Left kidney (tissue), 8 donors: ENCODE measurements at places on chromosomes 5 and 9.

DNA sequence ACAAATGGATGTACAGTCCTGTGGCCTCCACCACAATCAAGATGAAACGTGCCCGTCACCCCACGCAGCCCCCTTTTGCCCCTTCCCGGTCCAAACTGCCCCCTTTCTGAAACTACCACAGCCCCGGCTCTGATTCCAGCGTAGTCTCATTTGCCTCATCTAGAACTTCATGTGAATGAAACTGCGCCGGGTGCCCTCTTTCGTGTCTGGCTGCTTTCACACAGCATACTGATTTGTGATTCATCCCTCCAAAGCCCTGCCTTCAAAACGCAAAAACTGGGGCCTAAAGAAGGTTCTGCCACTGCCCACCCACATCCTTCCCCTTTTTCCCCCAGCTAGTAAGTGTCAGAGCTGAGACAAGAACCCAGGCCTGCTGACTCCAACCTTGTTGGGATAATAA is 31.5 kb upstream of the NCS1 start:
- no peak for DNase-seq

DNA sequence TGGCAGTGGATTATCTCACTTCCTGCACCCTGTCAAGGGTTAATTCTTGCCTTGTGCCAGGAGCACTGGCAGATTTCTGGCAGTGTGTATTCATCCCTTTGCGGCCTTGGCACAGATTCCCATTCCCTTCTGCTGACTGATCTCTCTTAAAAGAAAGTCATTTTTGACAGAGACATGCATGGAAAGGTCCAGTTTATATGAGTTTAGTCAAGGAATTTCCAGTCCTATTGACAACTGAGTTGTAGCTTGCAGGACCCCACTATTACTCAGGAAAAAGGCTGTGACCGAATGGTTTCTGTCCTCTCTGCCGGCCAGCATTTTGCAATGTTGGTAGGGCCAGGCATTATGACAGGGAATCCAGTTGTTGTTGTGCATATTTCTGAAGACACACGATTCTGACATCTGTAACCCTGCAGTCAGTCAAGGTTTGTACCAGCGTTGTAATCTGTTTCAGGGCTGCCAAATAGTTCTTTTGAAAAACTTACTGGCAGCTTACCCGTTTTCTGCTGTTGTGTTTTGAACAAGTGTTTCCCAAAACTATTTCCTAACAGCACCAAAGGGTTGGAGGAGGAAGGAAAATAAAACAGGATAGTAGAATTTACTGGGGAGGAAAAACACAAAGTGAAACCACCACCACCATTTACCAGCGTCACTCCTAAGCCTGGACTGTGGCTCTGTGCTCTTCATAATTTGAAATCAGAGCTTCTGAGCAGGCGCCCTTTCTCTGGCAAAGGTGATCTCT is 243.4 kb upstream of the KLF4 start:
- no peak for DNase-seq

GRCh38 chr5:156835905-156836304 is 14.2 kb upstream of the PPP1R2B start:
- DNase-seq, result no peak

- DNase-seq, result peak; percentile 31
These were observed 199.0 kb downstream of the DTWD2 start for GRCh38 chr5:118789366-118789765.

DNA sequence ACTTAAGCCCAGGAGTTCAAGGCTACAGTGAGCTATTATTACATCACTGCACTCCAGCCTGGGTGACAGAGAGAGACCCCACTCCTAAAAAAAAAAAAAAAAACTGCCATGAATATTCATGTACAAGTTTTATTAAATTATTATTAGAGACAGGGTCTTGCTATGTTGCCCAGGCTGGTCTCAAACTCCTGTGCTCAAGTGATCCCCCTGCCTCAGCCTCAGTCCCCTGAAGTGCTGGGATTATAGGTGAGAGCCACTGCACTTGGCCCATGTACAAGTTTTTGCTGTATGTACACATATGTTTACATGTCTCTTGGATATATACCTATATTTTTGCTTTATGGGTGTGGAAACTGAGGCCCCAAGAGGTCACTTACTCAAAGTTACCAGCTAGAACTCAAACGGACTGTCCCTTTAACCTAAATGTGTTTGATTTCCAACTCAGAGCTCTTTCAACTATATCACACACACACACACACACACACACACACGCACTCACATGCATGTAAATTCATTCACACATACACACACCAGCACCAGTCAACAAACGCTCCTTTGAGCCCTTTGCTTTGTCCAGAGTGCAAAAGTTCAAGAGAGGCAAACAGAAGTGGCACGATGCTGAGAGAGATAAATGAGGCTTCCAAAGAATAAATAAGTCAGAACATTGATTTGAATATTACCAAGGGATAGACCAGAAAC is 42.3 kb upstream of the STRBP start:
- no peak for DNase-seq

DNA sequence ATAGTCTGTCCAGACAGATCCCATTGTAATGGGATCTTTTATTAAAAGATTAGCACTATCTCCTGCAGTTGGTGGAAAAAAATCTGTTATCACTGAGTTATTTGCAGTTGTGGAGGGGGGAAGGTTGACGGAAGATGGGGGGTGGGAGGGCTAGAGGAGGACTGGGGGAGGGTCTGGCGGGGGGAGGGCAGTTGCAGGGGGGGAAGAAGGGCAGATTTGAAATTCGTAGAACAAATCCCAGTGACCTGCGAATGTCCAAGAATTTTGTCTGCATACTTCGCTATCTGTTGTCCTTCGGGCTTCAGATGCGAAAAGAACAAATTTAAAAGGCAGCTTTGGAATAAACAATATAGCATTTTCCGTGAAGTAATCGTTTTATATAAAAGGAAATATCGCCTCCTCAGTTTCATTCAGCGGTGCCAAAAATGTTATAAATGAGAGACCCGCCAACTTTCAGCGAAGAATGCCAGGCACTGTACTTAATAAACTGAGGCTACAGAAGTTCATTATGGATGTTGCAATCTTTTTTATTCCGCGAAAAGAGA is 1.3 kb upstream of the FST start:
- DNase-seq, result no peak

- DNase-seq, result no peak
These were observed 55.3 kb downstream of the LIX1 start for GRCh38 chr5:97087138-97087537.

DNA sequence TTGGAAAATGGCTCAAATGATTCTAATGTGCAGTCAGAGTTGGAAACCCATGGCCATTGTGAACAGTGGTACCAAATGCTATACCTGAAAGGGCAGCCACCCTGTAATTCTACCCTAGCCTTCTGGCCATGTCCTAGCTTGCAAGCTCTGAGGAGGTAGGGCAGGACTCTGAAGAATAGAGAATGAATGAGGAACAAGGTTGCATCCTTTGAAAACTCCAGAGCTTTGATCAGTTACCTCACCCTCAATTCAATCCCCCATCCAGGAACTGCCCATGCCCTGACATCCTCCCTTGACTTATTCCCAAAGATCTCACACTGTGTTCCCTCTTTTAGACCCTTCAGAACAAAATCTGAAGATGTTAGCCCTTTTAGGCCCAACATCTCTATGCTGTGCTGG is 17.8 kb upstream of the ERMP1 start:
- DNase-seq, result no peak

- no peak for DNase-seq
These were observed 38.2 kb upstream of the LPAR1 start for GRCh38 chr9:111076519-111076918.

GRCh38 chr9:84600739-84601138 is 68.8 kb upstream of the NTRK2 start:
- no peak for DNase-seq

- peak; percentile 55 for DNase-seq
These were observed 48.4 kb downstream of the GPR21 start for GRCh38 chr9:123081824-123082223.

GRCh38 chr5:93665648-93666047 is 75.8 kb downstream of the POU5F2 start:
- DNase-seq, result no peak

GRCh38 chr9:127211983-127212382 is 52.6 kb upstream of the GARNL3 start:
- DNase-seq, result no peak

- DNase-seq, result no peak
These were observed 31.9 kb downstream of the ANKRD33B start for GRCh38 chr5:10595672-10596309.

GRCh38 chr9:100521282-100521681 is 48.3 kb downstream of the TMEFF1 start:
- DNase-seq, result no peak

DNA sequence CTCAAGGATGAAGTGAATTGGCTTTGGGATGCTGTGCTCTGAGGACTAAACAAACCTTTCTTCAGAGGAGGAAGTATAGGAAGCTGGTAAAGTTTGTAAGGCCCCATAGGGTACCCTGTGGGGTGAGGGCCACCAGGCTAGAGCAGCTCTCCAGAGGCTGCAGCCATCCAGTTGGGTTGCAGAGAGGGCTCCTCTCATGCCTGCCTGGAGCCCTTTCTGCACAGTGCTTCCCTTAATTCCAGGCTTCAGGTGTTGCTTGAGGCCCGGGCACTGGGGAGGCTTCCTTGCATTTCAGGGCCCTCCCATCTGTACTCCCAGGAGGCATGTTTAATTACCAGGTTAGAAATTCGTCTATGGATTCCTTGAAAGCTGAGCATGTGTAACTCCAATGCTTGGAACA is 95.3 kb upstream of the FSTL4 start:
- DNase-seq, result no peak

DNA sequence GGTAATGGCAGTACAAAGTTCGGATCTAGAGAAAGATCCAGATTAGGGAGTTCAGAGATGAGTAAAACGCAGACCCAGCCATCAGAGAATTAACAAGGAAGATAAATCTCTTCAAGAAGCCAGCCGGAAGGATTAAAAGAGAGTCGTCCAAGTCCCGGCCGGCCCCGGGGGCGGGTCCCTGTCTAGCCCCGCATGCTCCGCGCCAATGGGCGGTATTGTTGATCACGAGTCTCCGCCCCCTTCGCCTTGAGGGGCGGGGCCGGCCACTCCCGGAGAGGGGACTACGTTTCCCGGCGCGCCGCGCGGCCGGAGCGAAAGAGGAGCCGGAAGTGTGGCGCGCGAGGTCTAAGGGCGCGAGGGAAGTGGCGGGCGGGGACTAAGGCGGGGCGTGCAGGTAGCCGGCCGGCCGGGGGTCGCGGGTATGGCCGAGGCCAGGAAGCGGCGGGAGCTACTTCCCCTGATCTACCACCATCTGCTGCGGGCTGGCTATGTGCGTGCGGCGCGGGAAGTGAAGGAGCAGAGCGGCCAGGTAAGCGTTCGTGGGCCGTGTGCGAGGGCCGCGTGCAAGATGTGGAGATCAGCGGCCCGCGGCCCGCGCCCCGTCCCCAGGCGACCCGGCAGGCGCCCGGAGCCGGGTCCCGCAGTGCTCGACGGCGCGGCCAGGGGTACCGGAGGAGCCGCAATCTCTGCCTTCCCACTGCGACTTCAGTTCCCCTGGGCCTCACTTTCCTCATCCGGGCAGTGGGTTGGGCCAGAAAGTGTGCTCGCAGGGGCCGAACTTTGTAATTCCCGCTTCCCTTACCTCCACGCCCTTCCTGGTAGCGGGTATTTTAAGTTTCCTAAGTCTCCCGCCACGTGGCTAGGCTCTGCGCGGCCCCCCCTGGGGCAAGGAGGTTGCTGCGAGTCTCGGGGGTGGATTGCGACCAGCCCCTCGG is at the start of gene TCOF1:
TSS of gene TCOF1 (plus strand) at position 372 of the 935 bp plus-strand sequence. CDS start at position 422, 50 bp downstream.
- peak; percentile 97 for DNase-seq

- no peak for DNase-seq
These were observed 86.1 kb upstream of the PTPN3 start for GRCh38 chr9:109584205-109584604.

- no peak for DNase-seq
These were observed 7.6 kb downstream of the ARPC5L start for GRCh38 chr9:124869466-124869985.

DNA sequence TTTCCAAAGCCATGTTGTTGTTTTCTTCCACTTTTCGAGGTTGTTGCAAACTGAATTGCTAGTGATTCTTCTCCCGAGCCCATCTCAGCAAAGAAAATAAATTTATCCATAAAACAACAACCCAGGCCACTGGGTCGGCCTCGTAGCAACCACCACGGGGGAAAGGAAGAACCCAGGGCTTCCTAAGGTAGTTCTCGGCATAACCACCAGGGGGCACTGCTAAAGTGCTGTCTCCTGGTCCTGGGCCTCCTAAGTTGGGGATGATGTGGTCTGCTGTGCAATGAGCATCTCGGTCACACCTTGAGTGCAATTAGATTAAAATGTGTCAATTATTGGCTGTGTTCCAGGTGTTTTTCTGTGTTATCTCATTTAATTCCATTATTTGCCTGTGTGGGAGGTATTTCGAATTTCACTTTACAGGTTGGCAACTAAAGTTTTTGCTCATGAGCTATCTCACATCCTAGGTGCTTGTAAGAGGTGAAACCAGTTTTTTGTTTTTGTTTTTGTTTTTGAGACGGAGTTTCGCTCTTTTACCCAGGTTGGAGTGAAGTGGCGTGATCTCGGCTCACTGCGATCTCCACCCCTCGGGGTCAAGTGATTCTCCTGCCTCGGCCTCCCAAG is 102.8 kb upstream of the DAP start:
- DNase-seq, result no peak

- no peak for DNase-seq
These were observed 10.2 kb downstream of the CEP72 start for GRCh38 chr5:622359-622758.

DNA sequence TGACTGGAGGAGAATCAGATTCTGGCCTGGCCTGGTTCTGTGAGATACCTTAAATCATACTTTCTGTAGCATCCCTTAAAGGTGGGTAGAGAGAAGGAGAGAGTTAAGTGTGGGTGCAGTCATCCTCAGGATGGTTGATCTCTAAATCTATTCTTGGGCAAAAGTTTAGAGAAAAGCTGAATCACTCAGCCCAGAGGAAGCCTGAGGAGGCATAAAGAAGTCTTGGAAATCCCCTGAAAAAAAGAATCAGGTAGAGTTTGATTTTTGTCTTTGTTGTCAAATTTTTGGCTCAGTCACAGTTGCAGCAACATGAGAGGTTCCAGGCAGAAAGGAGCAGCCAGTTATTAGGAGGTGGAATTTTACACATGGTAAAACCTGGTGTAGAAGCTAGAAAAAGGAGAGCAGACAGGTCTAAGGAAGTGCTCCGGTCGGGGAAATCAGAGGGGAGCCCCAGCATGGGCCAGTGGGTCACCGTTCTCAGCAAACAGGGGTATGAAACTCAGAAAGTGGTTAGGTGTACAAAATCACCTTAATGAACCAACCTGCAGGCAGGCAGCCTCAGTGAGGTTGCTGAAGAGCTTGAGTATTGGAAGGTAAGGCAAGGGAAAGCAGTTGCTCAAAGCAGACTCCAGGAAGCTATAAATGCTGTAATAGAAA is 116.2 kb upstream of the CNTLN start:
- DNase-seq, result no peak

DNA sequence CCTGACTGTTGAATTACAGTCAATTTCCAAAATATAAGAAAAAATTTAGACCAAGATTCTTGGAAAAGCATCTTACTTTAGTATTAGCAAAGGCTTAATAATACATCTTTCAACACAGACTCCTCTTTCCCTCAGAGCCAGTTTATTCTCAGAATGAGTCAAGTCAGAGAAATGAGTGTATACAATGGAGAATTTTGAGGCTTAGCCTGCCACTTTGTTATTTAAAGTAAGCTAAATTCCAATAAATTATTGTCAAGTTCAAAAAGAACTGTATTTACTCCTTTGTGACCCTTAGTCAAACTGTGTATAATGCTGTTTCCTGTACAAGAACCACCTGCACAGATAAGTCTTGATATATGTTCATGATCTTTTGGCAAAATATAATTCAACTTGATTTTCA is 428.5 kb upstream of the ITGA1 start:
- DNase-seq, result no peak
